ENCODE measurements at places on chromosomes 3 and 15.

DNA sequence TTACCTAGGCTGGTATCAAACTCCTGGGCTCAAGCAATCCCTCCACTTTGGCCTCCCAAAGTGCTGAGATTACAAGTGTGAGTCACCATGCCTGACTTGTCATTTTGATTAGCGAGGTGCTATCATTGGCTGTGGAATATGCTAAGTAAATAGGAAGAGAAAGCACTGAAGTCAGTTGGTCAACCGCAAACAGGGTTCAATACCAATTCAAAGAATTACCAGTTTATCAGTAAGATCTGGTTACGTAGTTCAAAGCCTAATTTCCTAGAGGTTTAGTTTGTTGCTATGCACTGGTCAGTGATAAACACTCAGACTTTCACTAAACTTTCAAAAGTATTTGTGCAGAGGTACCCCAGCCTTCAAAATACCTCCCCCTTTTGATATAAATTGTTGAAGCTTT lies 29.5 kb downstream of the GLB1 start:
- no peak for DNase-seq

DNA sequence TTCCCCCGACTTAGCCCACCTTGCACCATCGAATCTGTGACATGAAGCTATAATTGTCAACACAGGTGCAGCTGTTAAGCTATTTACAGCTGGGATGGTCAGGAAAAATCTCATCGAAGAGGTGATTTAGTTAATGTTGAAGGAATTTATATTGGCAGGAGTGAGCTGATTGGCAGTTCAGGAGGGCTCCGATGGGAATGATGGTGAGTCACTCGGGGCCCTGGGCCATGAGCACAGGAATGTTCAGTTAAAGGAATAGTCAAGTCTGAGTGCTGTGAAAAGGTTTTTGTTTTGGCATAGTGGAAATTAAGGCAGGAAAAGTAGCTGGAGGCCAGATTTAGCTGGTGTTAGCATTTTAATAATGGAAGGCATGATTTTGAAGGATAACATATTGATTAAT lies 95.7 kb downstream of the OXSM start:
- no peak for DNase-seq

GRCh38 chr3:54262541-54262940 lies 140.2 kb downstream of the CACNA2D3 start:
- no peak for DNase-seq

DNA sequence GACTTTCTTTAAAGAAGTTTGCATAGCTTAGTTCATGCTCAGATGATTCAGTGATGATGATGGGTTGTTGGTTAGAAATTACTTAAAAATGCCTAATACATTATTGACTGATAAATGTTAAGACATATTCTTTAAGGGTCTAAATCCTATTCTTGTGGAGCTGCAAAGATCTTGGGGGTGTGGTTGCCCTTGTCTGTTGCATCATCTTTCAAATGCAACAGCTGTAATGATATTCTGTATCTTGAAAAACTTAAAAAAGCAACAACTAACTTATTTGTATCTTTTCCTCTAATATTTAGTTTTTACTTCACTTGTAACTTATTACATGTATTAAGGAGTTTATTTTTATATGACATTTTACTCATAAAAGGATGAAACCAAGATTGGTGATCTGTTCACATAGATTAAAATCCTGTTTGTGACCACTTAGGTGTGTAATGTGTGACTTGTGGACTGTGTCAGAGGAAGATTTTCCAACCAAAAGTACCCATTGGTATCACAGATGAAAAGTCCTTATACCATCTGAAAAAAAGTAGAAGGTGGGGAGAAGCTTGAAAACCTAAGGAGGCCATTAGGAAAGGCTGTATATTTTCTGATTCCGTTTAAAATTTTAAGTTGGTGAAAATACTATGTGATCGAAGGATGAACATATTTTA lies 142.8 kb downstream of the IGF1R start:
- DNase-seq = no peak

- DNase-seq = no peak
These were observed 3.1 kb upstream of the A4GNT start for GRCh38 chr3:138135146-138135832.
